Activated CD4-positive, alpha-beta T cell treated with anti-CD3 and anti-CD28 coated beads, Interleukin-2, amount 50 U/mL, for 16 hours (primary cell): ENCODE measurements at places on chromosomes 11 and 22.

DNA sequence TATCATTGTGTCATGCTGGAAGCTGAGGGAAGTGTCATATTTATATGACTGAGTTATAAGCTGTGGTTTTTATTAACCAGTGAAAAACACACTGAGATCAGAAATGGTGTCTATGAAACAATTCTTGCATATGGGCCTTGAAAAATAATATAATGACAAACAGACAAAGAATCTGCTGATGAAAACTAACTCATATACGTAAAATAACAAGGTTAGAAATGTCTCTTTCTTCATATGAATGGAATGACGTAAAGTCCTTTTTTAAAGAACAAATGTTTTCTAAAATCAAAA, 48.8 kb upstream of the PHF21B start:
- DNase-seq, result no peak

DNA sequence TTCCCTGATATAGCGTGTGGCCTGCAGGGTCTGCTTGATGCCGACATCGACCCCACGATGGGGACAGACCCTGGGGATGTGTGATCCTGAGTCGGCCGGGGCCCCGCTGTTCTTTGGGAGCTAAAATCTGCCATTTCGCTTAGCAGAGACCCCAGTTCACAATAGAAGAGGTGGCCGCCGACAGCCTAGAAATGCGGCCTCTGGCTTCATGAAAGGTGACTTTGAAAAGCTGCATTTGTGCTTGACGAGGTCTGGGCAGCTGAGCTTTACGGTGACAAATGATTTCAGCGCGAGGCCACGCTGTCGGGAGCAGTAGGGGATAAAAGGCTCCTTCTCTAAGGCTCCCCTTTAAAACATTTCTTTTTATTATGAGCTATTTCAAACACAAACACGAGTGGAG, 71.7 kb downstream of the RPS6KA4 start:
- DNase-seq, result no peak

DNA sequence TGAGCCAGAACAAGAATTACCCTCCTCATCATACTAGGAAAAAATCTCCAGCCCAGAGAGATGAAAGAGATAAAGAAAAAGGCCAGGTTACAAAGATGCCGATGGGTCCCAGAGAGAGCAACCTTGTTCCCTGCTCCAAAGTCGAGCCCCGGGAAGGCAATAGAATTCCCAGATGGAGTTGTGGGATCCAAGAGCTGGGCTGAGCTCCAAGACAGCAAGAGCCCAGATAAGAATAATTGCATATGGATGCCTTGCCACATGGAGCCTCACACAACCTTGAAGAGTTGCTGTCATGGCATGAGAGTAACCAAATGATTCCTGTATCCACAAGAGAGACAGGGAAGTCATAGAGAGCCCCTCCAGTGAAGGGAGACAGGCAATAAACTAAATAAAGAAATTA, 30.9 kb downstream of the IL10RA start:
- DNase-seq, result no peak

GRCh38 chr11:110471371-110471770, 41.6 kb downstream of the FDX1 start:
- no peak for DNase-seq

DNA sequence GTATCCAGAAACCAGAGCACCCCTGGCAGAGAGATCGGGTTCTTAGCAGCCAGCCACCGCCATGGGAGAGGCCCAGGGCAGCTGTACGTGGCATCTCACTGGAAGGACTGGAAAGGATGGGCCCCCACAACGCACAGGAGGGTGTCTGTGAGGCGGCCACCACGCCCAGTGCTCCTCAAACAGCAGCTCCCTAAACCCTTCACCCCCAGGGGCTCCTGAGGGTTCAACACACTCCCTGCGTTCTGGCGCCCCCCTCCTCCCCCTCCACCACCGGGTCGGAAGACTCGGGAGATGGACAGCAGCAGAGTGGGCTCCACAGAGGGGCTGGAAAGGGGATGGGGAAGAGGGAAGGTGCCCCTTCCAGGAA, 1.1 kb downstream of the MAPK12 start:
- DNase-seq, result no peak

DNA sequence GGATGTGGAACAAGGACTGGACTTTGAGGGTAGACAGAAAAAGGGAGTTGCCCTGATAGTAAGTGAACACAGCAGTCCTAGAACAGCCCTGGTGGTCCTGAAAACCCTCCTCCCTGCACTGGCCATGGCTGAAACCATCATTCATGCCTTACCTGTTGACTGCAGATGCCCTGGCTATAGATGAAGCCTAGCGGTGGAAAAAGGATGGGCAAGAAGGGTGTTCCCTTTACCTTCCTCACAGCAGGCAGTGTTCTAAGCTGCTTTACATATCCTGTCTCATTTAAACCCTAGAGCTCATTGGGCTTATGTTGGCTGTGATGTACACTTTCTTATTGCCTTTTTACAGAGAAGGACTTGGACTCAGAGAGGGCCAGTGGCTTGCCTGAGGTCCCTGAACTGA, 133.6 kb downstream of the C11orf91 start:
- no peak for DNase-seq

GRCh38 chr11:31761636-31762035, 49.5 kb downstream of the PAX6 start:
- no peak for DNase-seq

- DNase-seq, result no peak
Observed at GRCh38 chr11:72045849-72046248, 34.5 kb downstream of the NUMA1 start.

- no peak for DNase-seq
Observed at GRCh38 chr11:113992459-113993110, 17.7 kb downstream of the HTR3A start.

DNA sequence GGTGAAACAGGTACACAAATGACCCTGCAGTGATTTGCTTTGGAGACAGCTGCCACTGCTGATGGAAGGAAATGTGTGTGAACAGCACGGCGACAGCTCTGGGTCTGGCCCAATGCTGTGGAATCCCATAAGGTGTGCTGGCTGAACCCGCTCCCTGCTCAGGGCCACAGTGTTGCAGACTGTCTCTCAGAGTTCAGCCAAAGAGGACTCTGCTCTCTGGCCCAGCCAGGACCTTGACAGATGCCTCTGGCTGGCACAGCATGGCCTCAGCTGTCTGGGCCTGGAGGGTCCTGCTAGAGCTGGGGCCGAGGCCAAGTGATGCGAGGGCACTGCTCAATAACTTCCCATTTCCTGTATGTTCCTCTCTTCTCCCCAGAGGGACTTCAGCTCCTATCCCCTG, 5.3 kb upstream of the ABCC8 start:
- DNase-seq, result no peak

- no peak for DNase-seq
Observed at GRCh38 chr11:10824888-10825287, 16.2 kb upstream of the EIF4G2 start.

DNA sequence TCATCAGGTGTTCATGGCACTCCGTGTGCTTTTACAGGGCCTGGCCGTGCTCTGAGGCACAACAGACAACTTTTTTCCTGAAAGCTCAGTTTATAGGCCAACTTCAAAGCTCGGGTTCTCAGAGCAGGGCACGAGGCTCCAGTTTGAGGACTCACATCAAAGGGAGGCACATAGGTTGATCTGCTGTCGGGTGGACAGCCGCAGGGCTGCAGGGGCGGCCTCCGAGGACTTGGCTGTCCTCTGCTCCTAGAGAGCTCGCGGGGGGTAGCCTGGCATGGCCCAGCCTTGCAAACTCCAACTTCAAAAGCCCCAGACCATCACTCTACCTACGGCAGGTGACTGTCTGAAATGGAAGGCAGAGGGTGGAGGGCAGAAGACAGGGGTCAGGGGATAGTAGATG, 31.6 kb downstream of the C11orf58 start:
- no peak for DNase-seq
